ENCODE measurements at places on chromosomes 1 and 21. TPM values are rescaled to one million over a fixed set of nuclear protein-coding genes. Genes with fewer than 3 reads are reported as not detected.

GRCh38 chr1:226790545-226791181 is 51.6 kb upstream of the ITPKB start:
- no peak for ATAC-seq

GRCh38 chr1:216325946-216326345 is 97.3 kb downstream of the USH2A start:
- no peak for ATAC-seq

GRCh38 chr1:86774305-86775295 is 70.2 kb downstream of the SH3GLB1 start:
- peak; percentile 97 for ATAC-seq

DNA sequence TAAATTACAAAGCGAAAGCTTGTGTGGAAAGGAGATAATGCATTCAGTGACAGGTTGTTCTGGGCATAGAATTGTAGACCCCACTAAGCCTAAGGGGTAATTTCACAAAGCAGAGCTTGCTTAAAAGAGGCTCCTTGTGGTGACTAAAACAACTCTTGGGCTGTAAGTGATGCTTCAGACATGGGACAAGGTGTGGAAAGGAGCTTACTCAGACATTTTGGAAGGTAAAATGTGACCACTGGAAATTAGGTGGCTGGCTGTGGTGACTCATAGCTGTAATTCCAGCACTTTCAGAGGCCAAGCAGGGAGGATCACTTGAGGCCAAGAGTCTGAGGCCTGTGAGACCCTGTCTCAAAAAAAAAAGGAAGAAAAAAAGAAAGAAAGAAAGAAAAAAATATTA is 51.1 kb upstream of the LRRC8C start:
- peak; percentile 73 for ATAC-seq

DNA sequence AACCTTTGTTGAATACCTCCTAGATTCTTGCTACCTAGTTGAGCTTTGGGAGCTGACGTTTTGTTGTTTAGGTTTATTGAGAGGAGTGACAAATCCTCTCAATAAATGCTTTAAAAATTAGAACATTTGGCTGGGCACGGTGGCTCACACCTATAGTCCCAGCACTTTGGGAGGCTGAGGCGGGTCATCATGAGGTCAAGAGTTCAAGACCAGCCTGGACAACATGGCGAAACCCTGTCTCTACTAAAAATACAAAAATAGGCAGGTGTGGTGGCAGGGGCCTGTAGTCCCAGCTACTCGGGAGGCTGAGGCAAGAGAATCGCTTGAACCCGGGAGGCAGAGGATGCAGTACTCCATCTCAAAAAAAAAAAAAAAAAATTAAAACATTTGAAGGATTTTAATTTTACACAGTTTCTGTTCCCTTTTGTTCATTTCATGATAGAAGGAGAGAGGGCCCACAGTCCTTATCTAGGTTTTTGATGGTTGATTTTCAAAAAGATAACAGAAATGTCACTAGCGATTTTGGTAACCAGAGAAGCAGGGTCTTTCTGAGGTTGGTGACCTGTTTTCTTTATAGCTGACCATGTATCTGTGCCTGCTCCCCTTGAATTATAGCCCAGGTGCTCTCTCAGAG is 44.2 kb upstream of the PIGV start:
- ATAC-seq: no peak

GRCh38 chr1:245217853-245218608 is 63.2 kb downstream of the KIF26B start:
- ATAC-seq: no peak

DNA sequence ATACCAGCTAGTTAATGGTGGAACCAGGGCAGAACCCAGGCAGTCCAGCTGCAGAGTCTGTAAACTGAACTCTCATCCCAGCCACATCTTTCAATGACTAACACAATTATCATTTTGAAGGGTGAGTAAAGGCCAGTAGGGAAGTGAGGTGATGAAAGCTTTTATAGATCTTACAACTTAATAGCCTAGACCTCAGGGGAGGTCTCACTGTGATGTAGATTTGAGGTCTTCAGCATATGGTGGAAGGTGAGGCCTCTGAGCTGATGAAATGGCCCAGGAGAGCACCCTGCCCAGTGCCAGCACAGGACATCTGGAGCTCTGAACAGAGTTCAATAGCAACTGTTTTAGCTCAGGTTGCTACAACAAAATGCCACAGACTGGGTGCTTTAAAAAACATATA is 44.8 kb upstream of the POU2F1 start:
- ATAC-seq: no peak

GRCh38 chr21:18350216-18350615 is 53.4 kb downstream of the TMPRSS15 start:
- ATAC-seq: no peak

DNA sequence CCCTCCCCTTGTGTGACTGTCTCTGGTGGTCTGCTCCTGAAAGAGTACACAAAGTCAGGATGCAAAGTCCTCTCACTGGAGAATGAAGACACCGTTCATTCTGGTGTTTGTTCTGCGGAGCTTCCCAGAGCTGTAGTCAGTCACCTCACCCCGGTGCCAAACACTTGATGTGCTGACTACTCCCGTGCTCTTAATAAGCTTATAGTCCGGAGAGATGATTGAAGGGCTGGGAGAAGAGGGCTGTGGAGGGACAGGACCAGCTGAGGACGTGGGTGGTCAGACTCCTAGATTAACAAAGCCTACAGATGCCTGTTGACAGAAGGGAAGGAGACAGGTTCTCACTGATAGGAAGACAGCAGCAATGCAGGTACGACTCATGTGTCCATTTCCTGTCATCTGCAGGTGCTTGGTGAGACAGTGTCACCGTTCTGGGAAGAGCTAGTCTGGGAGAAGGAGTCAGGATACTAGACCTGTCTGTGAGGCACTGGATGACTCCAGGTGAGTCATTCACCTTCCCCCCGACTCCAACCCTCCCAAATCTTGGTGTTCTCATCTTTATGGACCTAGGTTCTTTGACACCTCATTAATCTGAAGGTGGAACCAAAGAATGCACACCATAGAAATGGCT is 40.4 kb upstream of the LRRN2 start:
- ATAC-seq: peak; percentile 26

DNA sequence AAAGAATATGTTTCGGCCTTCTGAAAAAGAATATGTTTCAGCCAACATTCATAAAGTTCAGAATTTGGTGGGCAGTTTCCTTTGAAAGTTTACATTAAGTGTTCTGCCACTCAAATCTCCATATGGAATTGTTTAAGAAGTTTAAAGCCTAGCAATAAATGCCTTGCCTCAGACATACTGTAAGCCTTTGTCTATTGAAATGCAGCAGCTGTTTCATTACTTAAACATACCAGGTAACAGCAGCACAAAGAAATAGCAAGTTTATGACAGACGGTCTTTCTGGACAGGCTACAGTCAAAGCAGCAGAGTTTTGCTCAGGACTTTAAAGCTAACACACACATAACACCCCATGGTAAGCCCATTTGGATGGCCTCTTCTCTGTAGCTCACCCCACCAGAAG is 38.5 kb upstream of the C1orf105 start:
- no peak for ATAC-seq

DNA sequence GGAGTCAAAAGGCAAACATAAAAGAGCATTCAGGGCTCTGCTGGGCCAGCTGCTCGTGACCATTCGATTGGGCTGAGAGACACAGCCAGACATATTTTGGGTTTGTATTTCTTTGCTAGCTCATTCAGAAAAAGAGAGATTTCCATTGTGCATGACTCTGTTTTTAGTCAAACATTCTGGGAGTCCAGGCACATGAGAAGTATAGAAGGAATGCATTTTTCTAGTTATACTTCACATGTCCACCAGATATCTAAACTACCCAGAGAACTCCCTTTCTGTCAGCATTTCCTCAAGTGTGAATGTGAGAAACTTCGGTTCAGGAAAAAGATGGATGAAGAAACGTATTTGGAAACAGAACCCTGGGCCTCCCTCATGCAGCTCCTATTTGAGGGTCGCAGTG is 6.3 kb upstream of the KCNE1 start:
- ATAC-seq: no peak

DNA sequence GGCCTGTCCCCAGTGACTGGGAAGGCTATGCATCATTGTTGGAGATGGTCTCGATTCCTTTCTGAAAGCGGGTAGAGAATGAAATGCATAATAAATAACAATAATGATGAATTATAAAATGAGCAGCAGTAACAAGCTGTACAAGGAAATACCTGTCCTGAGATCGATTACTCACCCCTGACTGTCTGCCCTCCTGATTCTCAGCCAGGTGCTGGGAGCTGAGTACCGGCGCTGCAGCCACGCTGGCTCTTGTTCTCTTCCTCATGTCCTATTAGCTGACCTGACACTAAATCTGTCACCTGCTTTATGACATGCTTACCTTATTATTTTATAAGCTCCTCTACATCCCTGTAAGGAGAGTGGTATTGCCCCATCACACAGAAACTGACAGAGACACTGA is 3.4 kb downstream of the AGPAT3 start:
- no peak for ATAC-seq

- ATAC-seq: no peak
Measured at GRCh38 chr21:15094706-15095105, 29.9 kb upstream of the NRIP1 start.

- ATAC-seq: no peak
Measured at GRCh38 chr1:232140419-232141166, 489.3 kb downstream of the SIPA1L2 start.

DNA sequence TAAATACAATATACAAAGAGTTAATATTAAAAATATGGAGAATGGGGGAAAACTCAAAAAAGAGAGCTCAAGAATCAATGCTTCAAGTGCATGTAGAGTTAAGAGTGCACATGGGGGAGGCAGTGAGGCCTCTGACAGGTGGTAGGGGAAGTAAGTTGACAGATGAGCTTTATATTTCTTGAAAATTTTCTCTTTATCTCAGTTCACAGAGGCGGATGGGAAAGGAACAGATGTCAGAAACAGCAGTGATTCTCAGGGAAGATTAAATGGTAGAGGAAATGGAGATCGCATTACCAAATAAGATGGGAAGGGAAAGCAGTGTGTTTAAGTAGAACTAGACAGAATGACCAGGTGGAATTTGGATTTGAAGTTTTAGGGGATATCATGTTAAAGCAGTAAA is 200.1 kb upstream of the C1orf105 start:
- ATAC-seq: no peak

- ATAC-seq: no peak
Measured at GRCh38 chr1:216785737-216786136, 62.5 kb upstream of the ESRRG start.

- peak; percentile 30 for ATAC-seq
Measured at GRCh38 chr1:160032165-160032820, 503 bp upstream of the PIGM start.

LAMC2 gene
- 0.04 TPM for total RNA-seq

TRIM62 gene
- total RNA-seq: 6.5 TPM

OVAAL gene
- not detected for total RNA-seq

All from activated T-helper 17 cell treated with anti-CD3 and anti-CD28 coated beads, Interleukin-2, amount 50 U/mL, for 72 hours (primary cell).